ENCODE measurements at places on chromosomes 13 and 19. TPM values are rescaled to one million over a fixed set of nuclear protein-coding genes. Genes with fewer than 3 reads are reported as not detected.

The KLK4 gene
- total RNA-seq: 2.0 TPM

The PNMA8A gene
- 47.0 TPM for total RNA-seq

The CFD gene
- 1.1 TPM for total RNA-seq

The PALM gene
- 116 TPM for total RNA-seq

The ZNF98 gene
- not detected for total RNA-seq

The C2CD4C gene
- total RNA-seq: 1.9 TPM

The PLPP2 gene
- 6.2 TPM for total RNA-seq

The ZNF844 gene
- total RNA-seq: 16.4 TPM

The LRRC63 gene
- not detected for total RNA-seq

The CATSPERD gene
- not detected for total RNA-seq
